ENCODE measurements at places on chromosomes 13 and 19.

- DNase-seq, result no peak
These were observed 3.8 kb upstream of the MLNR start for GRCh38 chr13:49216334-49216733.

- no peak for DNase-seq
These were observed 31.6 kb upstream of the TCF3 start for GRCh38 chr19:1683869-1684572.

GRCh38 chr13:102721800-102722231, 27.0 kb upstream of the METTL21C start:
- no peak for DNase-seq

GRCh38 chr19:55223291-55224037, 5.1 kb downstream of the TMEM86B start:
- DNase-seq, result no peak

GRCh38 chr13:113860051-113860664, 3.7 kb downstream of the GAS6 start:
- DNase-seq, result peak; percentile 81

- no peak for DNase-seq
These were observed 8.0 kb downstream of the ABHD13 start for GRCh38 chr13:108226184-108226583.

GRCh38 chr19:850221-850978, 1.7 kb upstream of the ELANE start:
- DNase-seq, result peak; percentile 82

DNA sequence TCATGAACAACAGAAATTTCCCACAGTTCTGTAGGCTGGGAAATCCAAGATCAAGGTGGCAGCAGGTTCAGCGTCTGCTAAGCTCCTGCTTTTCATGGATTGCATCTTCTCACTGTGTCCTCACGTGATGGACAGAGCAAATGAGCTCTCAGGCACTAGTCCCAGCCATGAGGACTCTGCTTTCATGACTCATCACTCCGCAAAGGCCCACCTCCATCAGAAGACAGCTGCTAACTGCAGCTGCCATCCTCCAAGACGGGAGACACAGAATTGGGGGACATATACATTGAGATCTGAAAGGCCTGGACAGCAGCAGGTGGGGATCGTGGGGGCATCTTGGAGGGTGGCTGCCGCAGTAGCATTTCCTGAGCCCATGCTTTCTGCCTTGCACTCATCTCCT, 44.4 kb upstream of the SPATA13 start:
- no peak for DNase-seq

- DNase-seq, result no peak
These were observed 48.1 kb downstream of the IRS2 start for GRCh38 chr13:109738298-109738746.
